ENCODE measurements at places on chromosomes 3 and 15.

- no peak for DNase-seq
These were observed 53.7 kb downstream of the ZIC1 start for GRCh38 chr3:147462856-147463255.

DNA sequence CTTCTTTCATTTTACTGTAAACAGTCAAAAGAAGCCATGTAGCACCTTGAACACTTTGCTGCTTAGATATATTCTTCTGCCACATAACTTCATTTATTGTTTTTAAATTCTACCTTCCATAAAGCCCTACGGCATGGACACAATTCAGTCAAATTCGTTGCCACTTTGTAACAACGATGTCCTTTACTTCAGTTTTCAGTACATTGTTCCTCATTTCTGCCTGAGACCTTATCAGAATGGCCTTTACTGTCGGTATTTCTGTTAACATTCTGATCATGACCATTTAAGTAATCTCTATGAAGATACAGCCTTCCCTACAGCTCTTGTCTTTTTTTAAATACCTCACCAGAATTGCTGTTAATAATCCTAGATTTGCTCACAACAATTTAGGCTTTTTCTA lies 466.9 kb downstream of the NAALADL2 start:
- no peak for DNase-seq

DNA sequence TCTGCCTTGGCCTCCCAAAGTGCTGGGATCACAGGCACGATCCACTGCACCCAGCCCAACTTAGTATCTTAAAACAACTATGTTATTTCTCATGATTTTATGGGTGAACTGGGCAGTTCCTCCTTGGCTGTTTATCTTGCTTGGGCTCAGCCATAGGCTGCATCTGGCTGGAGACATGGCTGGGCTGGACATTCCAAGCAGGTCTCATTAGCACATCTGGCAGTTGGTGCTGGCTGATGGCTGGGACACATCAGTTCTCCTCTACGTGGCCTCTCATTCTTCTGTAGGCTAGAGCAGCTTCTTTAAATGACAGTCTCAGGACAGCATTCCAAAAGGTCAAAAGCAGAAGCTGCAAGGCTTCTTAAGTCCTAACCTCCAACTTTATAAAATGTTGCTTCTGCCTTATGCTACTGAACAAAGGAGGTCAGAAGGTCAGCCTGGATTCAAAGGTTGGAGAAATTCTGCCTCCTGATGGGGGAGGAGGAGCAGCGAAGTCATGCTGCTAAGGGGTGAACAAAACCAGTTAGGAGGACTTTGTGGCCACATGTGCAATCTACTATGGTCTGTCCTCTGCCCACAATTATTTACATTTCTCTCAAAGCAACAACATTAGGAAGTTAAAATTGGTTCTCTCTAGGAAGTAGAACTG lies 144.0 kb downstream of the AQP9 start:
- DNase-seq, result no peak

DNA sequence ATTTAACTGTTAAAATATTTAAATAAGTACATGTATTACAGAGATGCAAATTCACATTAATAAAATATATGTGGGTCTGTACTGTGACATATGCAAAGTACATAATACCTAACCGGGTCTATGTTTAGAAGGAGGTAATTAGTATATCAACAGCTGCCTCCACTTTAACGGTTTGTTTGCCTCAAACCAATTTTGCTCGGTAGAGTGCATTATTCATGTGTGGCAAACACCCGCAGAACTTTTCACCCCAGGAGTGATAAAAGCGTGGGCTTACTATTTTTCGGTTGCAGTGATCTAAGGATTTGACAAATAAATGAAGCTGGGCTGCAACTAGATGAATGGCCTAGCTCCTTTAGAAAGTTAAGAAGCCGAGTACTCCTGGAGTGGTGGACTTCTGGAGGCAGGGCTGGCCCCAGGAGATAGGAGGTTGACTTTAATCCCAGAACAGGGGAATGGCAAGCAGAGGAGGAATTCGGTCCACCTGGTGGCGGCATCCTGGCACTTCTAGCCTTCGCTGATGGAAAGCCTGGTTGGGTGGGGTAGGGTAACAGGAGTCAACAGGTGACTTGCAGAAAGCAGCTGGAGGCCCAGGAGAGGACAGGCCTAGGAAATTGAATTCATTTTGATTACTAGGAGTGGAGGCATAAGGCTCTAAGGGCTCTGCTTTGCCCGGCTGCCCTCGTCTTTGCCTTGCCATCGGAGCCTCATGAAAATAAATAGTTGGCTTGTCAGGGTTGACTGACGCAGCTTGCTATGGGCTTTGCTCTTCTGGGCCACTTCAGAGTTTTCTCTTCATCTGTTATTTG lies 2.4 kb downstream of the SLCO3A1 start:
- no peak for DNase-seq

DNA sequence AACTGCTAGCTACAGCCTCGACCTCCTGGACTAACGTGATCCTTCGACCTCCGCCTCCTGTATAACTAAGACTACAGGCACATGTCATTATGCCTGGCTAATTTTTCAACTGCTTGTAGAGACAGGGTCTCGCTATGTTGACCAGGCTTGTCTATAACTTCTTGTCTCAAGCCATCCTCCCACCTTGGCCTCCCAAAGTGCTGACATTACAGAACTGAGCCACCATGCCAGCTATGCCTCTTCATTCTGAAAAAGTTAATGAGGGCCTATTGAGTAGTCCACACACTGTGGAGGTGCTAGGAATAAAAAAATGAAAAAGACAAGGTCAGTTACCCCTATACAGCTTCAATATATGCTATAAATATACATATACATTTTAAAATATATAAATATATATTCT lies 18.3 kb upstream of the EPHA6 start:
- DNase-seq, result no peak

DNA sequence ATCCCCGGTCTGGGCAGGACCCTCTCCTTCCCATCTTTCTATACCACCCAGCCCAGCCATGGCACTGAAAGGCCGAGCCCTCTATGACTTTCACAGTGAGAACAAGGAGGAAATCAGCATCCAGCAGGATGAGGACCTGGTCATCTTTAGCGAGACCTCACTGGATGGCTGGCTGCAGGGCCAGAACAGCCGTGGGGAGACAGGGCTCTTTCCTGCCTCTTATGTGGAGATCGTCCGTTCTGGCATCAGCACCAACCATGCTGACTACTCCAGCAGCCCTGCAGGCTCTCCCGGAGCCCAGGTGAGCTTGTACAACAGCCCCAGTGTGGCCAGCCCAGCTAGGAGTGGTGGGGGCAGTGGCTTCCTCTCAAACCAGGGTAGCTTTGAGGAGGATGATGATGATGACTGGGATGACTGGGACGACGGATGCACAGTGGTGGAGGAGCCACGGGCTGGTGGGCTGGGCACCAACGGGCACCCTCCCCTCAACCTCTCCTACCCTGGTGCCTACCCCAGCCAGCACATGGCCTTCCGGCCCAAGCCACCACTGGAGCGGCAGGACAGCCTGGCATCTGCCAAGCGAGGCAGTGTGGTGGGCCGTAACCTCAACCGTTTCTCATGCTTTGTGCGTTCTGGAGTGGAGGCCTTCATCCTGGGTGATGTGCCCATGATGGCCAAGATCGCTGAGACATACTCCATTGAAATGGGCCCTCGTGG lies 1.5 kb downstream of the SNX33 start:
- no peak for DNase-seq

DNA sequence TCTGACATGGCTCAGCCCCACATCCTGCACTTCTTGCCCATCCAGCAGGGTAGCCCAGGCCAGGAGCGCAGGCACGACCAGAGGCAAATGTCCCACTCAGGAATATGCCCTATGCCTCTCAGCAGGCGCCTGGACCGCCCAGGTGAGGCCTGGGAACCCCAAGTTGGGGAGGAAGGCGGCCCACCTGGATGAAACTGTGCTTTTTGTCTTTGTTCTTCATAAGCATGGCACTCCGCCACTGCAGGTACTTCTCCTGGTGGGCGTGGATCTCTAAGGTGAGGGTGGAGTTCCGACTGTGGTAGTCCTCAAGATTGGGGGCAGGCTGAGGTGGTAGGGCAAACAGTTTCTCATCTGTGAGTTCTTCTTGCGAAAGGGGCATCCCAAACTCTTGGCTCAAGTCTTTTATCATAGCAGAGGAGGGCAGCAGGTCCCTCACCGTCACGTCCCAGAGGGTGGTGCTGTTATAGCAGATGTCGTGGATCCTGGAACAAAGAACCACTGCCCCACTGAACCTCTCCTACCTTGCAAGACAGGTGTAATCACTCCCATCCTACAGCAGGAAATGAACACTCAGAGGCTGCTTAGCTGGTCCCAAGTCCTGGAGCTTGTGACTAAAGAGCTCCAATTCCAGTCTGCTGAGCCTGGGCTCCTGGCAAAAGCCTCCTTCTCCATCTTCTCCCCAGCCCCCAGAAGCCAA lies 53.2 kb downstream of the ACAD9 start:
- no peak for DNase-seq

DNA sequence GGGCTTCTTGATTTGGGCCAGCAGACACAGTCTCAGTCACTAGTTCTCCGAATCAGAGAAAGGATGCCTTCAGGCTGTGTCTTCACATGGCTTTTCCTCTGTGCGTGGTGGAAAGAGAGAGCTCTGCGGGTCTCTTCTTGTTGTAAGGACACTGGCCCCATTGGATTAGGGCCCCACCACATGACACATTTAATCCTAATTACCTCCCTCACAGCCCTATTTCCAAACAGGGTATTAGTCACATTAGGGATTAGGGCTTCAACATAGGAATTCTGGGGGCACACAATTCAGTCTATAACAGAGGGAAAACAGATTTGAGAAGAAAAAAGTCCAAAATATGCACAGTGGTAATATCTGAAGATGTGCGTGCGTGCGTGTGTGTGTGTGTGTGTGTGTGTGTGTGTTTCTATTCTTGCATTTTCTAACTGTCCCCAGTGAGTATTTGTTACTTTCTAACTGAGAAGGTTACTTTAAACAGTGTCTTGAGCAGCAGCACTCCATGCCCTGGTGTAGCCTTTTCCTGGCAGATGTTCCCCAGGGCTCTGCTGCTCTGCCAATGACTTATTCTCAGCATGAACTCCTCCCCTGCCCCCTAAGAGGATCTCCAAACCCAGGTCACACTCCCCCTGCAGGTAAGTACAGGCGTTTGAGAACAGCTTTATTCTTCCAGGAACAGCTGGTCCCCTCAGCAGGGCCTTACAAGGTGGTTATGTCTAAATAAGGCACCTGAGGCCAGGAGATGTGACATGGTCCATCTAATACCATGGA lies 72.9 kb downstream of the RPL39L start:
- DNase-seq, result peak; percentile 20

DNA sequence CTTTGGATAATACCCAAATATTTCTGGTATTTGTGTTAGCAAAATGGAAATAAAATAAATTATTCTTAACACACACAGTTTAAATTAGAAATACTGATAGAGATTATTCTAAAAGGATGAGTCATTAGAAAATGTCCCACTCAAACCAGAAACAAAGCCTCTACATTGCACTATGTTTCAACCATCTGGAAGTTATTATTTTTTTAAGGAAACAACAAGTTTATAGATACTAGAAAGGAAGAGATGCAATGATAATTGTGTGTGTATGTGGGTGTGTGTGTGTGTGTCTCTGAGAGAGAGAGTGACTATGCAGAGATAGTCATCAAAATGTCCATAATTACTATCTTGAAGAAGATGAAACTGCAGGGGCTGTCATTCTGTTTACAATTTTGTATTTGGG lies 1340.5 kb downstream of the ROBO1 start:
- no peak for DNase-seq

DNA sequence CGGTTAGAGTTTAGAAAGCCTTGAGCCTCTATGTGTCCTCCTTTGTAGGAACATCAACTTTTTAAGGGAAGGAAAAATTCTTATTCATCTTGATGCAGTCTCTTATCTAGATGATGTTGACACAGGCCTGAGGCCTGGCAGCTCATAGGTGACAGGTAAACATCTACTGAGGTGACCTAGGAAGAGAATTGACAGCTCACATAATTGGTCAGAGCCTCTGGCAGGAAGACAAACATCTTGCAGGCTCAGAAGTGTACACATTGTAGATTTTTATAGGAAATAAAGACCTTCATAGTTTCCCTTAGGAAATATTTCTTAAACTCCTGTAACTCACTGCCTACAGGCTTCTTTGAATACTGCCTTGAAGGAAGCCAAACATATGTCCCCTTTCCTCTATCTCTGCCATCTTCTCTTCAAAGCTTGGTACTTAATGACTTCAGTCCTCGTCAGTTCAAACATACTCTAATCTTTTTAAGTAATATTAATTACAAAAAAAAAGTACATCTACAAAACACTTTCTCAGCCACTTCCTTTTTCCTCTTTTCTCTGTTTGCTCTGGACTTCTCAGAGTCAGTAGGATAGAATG lies 341.3 kb downstream of the TBL1XR1 start:
- no peak for DNase-seq

DNA sequence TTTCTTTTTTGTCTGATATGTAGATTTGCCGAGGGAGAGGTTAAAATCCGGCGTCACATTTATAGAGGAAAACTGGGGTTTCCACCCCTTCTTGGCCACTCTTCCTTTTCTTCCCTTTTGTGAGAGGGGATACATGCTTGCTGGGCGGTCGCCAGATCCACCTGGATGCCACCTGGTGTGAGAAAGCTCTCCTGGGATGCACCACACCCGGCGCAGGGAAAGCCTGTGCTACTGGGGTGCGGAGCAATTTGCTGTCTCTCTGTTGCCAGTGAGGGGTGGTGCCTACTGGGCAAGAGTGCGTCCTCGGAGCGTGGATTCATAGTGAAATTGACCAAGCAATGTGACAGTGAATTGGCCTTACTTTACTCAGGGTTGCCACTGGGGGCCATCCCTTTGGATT lies 2.5 kb upstream of the RGMA start:
- no peak for DNase-seq

- no peak for DNase-seq
These were observed 11.2 kb downstream of the SRGAP3 start for GRCh38 chr3:9238276-9238675.

DNA sequence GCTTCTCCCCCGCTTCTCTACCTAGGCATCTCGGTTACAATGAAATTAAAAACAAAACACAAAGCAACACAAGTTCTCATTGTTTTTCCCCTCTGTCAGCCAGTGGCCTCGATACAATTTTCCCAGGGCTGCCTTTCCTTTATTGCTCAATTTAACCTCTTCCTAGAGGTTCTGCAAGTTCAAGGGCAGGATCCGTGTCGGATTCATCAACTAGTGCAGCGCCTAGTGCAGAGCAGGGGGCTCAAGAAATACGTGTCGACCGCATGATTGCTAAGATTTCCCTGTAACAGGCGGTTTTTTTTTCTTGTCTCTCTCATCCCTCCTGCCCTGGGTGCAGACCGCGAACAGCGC lies 1.4 kb upstream of the BHLHE40 start:
- no peak for DNase-seq

GRCh38 chr3:58132850-58133249 lies 77.9 kb downstream of the DNASE1L3 start:
- no peak for DNase-seq

DNA sequence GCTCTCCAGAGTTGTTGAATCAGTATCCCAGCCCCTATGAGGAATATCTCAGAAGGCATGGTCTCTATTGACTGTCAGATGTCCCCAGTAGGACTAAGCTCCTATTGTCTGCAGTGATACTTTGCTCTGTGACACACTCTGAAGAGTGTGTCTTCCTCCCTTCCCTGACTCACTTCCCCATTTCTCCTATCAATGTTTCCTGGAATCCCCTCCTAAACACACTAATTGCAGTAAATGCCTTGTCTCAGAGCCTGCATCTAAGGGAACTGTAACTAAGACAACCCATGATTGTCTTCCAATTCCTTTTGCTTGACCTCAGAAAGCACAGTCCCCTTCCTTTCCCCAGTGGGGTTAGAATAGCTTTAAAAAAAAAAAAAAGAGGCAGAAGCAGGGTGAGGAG lies 397.3 kb upstream of the PROK2 start:
- DNase-seq, result no peak

- DNase-seq, result no peak
These were observed 110.8 kb downstream of the LRIG1 start for GRCh38 chr3:66390013-66390412.

GRCh38 chr15:97235611-97235985 lies 724.9 kb upstream of the ARRDC4 start:
- no peak for DNase-seq

- no peak for DNase-seq
These were observed 12.6 kb upstream of the PSTPIP1 start for GRCh38 chr15:76982356-76982755.

Measured in activated effector memory CD4-positive, alpha-beta T cell treated with Interleukin-2 at 50 U/mL for 16 hours (primary cell).